ENCODE measurements at places on chromosomes 1 and 21.

DNA sequence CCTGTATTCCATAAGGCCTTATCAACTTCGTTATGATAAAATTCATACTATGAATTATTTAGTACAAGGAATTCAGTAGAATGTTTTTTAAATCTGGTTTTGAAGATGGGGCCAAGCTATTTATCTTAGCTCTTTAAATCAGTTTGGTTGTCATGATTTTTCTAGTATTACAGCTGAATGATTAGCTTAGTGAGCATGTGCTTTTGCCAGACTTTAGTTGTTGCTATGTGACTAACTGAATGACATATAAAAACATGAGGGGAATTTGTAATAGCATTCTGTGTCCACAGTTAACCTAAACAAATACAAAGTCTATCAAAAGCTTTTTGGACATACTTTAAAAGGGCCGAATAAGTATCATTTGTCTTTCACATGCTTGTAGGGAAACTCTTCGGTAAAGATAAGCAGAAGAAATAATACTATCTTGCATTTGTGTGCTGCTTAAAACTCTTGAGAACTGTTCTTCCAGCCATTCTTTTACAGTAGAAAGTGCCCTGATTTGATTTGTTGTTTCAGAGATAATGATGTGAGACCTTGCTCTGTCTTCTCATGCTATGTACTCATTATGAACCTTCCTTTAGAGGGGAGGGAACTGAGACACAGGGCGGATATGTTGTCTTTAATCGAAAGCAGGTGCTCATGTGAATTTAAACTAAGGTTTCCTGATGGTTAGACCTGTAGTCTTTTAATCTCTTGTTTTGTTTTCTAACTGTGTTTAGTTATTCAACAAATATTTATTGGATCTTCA lies 18.8 kb downstream of the NEK7 start:
- no peak for DNase-seq

GRCh38 chr1:234691567-234691966 lies 81.6 kb upstream of the IRF2BP2 start:
- no peak for DNase-seq

DNA sequence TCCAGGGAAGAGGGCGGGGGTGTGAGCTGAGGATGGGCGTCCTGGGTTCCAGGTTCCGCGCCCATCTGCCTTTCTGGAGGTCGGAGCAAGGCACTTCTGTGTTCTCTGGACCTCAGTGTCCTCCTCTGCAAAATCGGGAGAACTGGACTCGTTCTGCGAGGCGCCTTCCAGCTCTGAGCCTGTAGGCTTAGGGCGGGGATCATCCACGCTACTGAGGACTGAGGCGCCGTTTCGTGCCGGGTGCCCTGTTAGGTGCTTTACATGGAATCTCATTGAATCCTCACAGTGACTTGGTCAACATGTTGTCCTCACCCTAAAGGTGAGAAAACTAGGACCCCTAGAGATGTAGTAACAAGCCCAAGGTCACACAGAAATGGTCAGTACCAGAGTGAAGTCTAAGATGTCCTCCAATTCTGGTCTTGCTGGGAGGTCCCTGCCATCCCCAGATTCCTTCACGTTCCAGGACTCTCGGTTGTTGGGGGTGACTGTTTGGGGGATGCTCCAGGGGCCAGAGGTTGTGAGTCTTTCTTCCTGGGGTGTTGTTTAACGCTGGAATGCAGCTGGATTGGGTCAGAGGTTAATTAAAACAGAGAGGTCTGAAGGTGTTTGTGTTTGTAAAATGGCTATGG lies 677 bp downstream of the PRKAA2 start:
- no peak for DNase-seq

- no peak for DNase-seq
These were observed 105.9 kb upstream of the POU3F1 start for GRCh38 chr1:38152351-38153065.

GRCh38 chr21:42663860-42664535 lies 10.6 kb downstream of the PDE9A start:
- DNase-seq = no peak

GRCh38 chr1:221706191-221706590 lies 35.7 kb downstream of the DUSP10 start:
- no peak for DNase-seq

DNA sequence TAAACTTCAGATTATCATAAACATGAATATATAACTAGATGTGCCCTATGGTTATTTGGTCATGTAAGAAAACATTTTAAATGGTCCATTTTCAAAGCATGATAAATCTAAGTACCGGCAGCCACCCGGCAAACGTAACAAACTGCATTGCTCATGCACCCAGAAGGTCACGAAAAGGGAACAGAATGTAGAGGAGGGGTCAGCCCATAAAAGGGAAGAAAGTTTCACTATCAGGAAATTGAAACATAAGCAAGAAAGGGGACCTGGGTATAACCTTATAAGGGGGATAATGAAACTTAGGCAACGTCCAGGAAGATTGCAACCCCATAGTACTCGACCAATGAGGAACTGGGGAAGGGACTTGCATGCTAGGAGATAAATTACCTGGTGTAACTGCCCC lies 421.2 kb upstream of the ZRANB2 start:
- no peak for DNase-seq

GRCh38 chr1:154609398-154610380 lies 1.7 kb upstream of the ADAR start:
- DNase-seq = peak; percentile 25

DNA sequence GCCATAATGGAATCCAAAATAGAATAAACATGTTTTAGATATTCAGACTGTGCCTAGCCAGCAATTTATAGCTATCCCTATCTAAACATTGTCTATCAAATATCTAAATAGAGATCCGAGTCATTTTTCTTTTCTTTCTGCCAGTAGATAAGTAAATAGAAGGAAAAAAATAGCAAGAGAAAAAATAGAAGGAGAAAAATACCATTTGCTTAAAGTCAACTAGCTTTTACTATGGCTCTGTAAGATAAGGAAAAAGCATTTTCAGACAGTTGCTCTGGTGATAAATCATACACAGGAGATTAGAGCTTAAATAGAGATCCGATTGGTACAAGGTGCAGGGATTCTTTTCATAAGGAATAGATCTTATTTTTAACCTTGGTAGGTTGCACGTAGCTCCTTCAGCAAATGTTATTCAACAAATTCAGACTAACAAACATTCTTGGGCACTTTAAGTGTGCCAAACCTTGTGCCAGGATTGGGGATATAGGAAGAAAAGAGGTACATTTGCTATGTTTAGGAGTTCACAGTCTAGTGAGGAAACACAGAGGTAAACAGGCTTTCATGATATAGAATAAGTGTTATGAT lies 70.1 kb upstream of the CCDC190 start:
- no peak for DNase-seq

GRCh38 chr21:45226540-45227326 lies 61.0 kb downstream of the POFUT2 start:
- no peak for DNase-seq

DNA sequence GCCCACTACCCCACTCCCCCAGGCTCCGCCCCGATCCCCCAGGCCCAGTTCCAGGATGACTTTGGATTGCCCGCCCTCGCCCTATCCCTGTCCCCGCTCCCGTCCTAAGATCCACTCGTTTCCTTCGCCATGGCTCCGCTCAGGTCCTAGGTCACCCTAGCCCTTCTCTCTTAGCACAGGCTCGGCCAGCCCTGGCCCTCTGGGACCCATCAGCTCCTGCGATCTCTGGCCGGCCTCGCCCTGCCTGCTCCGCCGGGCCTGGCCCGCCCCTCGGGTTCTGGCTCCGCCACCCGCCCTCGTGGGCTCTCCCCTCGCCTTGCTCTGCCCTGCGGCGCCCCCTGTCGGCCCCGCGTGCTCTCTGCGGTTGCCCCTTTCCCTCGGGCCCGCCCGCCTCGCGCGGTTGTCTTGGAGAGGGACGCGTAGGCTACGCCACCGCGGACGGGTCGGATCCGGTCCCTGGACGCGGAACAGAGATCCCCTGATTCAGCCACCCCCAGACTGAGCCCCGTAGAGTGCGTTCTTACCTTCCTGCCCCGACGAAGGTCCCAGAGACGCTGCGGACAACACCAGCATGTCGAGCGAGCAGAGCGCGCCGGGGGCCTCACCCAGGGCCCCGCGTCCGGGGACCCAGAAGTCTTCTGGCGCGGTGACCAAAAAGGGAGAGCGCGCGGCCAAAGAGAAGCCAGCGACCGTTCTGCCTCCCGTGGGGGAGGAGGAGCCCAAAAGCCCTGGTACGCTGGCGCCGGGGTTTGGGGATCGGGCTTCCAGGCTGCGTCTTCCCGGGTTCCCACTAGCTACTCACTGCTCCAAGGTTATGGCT lies at the start of gene LRRC71:
LRRC71 (plus strand) TSS at position 400 of the 820 bp plus-strand sequence; CDS start at position 572, 172 bp downstream.
- DNase-seq = peak; percentile 78

All from stimulated activated CD4-positive, alpha-beta T cell treated with anti-CD3 and anti-CD28 coated beads, Interleukin-4, amount 100 ng/mL, for 48 hours (primary cell).